Effector memory CD4-positive, alpha-beta T cell (primary cell): ENCODE measurements at places on chromosomes 16 and 17.

GRCh38 chr17:75654176-75654575, 12.8 kb downstream of the RECQL5 start:
- no peaks in the 10 kb centered on the region for H3K4me1 ChIP-seq
- H3K27ac ChIP-seq, result no peak overlapping the region
- peaks cover 15% of the 10 kb centered on the region for H3K36me3 ChIP-seq
- no peak for DNase-seq
- H3K4me3 ChIP-seq, result no peak overlapping the region

- no peaks in the 10 kb centered on the region for H3K4me1 ChIP-seq
- no peak overlapping the region for H3K4me3 ChIP-seq
- H3K36me3 ChIP-seq, result no peaks in the 10 kb centered on the region
- H3K27me3 ChIP-seq, result no peaks in the 10 kb centered on the region
- DNase-seq, result no peak
- H3K27ac ChIP-seq, result no peak overlapping the region
Measured at GRCh38 chr17:34443619-34444469, 80.8 kb upstream of the CCL1 start.

DNA sequence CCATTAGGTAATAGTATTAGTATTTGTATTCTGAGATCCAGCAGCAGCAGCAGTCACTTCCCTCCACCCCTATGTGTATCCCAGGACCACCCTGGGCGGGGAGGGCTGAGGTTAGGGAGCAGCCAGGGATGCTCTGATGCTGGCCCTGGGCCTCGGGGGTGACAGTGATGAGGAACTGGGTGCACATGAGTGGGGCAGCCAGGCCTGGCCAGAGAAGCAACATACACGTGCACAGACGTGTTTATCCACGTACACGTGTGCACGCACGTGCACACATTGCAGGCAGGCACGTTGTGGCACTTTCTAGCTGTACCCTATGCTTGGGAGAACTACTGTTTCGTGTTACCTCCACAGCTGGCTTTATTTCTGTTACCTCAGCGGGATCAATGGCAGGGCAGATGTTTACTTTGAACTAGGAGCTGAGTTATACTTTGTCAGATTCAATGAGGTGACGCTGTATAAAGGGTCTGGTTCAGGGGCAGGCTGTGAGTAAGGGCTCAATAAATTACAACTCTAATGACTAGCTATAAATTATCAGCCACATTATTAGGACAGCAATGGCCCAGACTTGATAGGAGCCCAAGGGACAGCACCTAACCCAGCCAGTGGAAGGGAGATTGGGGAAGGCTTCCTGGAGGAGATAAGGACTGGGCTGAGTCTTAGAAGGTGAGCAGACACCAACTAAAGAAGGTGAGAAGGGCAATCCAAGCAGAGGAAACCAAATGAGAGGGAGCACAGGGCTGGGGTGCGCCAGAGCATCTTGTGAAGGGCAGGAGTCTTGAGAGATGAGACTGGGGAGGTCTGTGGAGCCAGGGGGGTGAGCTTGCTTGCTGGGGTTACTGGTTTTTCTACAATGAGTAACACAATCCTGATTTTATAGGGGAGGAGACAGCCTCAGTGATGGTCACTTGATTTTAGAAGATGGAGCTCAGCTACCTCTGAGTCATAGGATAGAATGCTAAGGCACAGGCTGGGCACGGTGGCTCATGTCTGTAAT, 22.4 kb upstream of the CA4 start:
- no peak overlapping the region for H3K4me3 ChIP-seq
- no peaks in the 10 kb centered on the region for H3K4me1 ChIP-seq
- no peak overlapping the region for H3K27ac ChIP-seq
- H3K27me3 ChIP-seq, result no peaks in the 10 kb centered on the region
- H3K36me3 ChIP-seq, result no peaks in the 10 kb centered on the region
- no peak for DNase-seq

DNA sequence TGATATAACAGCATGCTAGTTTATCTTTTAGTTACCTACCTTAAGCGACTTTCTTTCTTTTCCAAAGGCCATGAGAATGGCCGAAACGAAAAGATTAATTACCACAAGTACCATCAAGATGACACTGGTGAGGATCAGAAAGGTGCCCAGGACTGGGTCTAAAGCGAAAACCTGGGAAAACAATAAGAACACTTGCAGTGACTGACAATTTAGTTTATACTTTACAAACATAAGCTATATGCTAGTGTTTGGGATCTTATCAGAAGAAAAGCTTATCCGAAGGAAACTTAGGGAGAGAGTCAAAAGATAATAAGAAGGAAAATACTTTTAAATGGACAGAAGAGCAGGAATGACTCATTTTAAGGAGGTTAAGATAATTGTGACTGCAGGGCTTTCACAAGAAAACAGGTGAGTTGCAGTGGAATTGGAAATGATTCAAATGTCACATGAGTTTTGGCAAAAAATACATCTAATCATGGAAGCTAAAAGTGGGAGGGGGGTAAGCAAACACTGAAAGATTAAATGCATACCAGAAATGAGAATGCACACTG, 34.8 kb downstream of the IST1 start:
- H3K27me3 ChIP-seq, result no peaks in the 10 kb centered on the region
- H3K36me3 ChIP-seq, result peaks cover 56% of the 10 kb centered on the region
- no peak overlapping the region for H3K4me3 ChIP-seq
- no peaks in the 10 kb centered on the region for H3K4me1 ChIP-seq
- no peak for DNase-seq

- peaks cover 13% of the 10 kb centered on the region for H3K36me3 ChIP-seq
- peaks cover 26% of the 10 kb centered on the region for H3K4me1 ChIP-seq
- H3K27ac ChIP-seq, result no peak overlapping the region
- H3K4me3 ChIP-seq, result peak overlapping the region; percentile 94
- no peaks in the 10 kb centered on the region for H3K27me3 ChIP-seq
Measured at GRCh38 chr17:56912105-56912999, 1.5 kb downstream of the TRIM25 start.

GRCh38 chr16:30018731-30019158, 4.3 kb upstream of the C16orf92 start:
- no peaks in the 10 kb centered on the region for H3K27me3 ChIP-seq
- no peak overlapping the region for H3K27ac ChIP-seq
- DNase-seq, result no peak

DNA sequence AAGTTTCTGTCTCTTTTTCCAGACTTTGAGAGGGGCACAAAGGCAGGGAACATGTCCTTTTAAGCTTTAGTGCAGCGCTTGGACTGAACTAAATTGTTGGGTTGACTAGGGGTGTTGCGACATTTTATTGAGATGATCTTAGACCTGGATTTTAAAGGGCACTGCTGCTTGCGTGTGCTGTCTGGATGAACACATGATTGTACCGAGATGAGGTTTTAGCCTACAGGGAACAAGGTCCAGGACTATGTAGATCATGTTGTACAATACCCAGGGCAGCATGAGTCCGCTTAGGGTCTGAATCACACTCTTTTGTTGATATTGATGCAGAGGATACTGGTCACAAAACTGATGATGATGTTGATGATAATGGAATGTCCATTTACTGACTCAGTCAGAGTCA, 5.2 kb upstream of the RGS9 start:
- peaks cover 3% of the 10 kb centered on the region for H3K4me1 ChIP-seq
- H3K36me3 ChIP-seq, result no peaks in the 10 kb centered on the region
- H3K4me3 ChIP-seq, result no peak overlapping the region
- no peak for DNase-seq
- no peaks in the 10 kb centered on the region for H3K27me3 ChIP-seq
- H3K27ac ChIP-seq, result no peak overlapping the region

- no peaks in the 10 kb centered on the region for H3K27me3 ChIP-seq
- H3K27ac ChIP-seq, result no peak overlapping the region
- H3K4me3 ChIP-seq, result no peak overlapping the region
- H3K36me3 ChIP-seq, result peaks cover 17% of the 10 kb centered on the region
- DNase-seq, result no peak
- H3K4me1 ChIP-seq, result no peaks in the 10 kb centered on the region
Measured at GRCh38 chr16:48272837-48273421, 25.6 kb upstream of the ABCC11 start.

DNA sequence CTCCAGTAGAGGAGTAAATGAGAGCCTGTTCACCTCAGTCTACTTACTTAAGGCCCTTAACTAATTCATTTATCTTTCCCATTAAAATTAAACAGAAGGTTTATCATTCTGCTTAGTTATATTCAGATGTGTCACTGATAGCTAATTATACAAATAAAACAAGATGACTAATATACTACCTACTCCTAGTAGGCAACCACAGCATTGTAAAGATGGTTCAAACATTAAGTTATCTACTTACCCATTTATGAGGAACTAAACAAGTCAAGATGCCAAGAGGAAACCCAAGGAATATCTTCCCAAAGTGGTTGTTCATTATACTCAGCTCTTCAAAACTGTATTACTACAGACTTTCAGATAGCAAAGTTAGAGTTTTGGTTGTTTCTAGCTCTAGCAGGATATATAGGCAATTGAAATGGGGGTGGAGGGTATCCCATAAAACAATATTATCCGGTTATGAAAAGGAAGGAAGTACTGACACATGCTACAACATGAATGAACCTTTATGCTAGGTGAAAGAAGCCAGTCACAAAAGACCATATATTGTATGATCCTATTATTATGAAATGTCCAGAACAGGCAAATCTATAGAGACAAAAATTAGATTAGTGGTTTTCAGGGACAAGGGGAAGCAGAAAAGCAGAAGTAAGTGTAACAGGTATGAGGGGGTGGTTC, 56.5 kb downstream of the SPAG9 start:
- H3K4me1 ChIP-seq, result peaks cover 2% of the 10 kb centered on the region
- no peak overlapping the region for H3K27ac ChIP-seq
- DNase-seq, result no peak

DNA sequence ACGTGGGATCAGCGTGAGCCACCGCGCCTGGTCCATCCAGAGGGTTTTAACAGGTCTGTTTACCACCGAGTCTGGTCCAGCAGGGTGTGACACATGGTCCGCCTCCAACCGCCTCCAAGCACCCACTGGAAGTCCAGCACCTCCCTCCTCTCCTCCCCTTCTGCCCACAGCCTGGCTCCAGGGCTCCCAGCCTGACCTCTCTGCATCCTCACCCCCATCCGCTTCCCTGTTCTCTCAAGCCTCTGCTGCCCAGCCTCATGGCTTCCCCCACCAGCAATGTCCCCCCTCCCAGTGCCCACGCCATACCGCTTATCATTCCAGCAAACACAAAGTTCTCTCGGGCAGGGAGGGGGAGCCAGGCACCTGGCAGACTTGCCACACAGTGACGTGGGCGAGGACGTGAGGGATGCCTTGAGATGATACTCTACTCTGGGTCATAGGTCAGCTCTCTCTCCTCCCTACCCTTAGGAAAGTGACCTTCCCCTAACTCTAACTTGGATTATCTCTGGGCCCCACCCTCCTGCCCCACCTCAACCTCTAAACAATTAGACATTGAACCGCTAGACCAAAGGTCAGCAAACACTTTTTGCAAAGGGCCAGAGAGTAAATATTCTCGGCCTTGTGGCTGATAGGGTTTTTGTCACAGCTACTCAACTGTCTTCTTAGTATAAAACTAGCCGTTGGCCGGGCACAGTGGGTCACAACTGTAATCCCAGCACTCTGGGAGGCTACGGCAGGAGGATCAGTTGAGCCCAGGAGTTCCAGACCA, 23.1 kb downstream of the CDC42EP4 start:
- no peak overlapping the region for H3K27ac ChIP-seq
- no peak overlapping the region for H3K4me3 ChIP-seq
- no peaks in the 10 kb centered on the region for H3K4me1 ChIP-seq
- H3K36me3 ChIP-seq, result no peaks in the 10 kb centered on the region
- DNase-seq, result no peak
